ENCODE measurements at places on chromosomes 11 and 22.

DNA sequence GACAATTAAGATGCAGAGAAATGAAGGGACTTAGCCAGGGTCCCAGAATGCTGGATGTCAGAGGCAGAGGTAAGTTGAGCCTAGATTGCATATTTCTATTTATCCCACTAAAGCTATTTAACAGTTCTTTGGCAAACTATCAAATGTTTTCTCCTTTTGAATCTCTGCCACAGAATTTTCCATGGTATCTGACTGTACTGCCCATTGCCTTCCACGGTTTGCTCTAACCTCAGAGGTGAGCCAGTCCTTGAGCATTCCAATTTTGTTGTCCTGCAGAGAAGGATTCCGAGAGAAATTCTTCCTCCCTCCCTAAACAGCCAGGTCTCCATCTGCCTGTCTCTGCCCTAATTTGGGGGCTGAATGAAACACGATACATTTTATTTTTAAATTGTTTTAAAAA is 368.3 kb upstream of the SYN3 start:
- no peak for DNase-seq

DNA sequence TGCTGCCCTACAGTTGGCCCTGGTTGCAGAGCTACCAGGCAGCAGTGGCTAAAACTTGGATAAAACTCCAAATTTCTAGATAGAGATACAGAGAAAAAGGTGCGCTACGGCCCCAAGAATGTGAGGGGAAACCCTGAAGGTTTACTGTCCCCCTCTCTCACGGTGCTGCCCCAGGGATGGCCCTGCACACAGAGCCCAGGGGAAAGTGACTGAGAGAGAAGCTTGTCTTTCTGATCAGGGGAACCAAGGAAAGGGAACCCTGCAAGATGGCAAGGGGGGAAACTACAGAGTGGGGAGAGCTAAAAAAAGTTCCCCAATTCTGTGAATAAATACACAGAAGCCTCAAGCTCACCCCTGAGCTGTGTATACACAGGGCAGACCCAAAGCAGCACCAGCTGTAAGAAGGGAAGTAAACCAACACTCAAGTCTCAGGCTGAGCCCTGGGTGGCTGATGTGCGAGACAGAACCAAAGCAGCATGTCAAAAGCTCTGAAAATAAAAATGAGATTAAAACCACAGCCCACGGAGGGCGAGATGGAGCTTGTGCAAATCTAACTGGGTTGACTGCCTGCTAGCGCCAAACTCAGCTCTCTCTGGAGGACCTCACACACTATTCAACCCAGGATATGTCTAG is 22.1 kb downstream of the GNB1L start:
- DNase-seq, result no peak

DNA sequence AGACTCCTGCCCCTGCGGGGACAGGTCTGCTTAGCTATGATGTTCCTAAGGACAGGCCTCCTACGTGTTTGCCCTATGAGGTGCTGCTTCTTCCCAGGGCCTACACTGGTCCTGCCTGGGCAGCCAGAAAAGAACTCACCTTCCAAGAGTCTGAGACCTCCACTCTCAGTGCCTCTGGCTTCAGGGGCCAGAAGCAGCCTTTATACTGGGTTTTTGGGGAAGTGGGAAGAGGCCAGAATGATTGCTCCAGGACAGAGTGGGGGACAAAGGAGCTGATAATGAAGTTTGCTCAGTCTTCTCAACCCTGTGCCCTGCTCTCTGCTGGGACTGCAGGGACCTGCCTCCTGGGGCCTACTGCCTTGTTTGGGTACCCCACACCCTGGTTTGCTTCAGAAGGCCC is at the start of gene PRG3:
TSS of gene PRG3 (minus strand) at position 176 of the 400 bp plus-strand sequence. CDS start 442 bp downstream, outside the sequence.
- DNase-seq, result no peak

DNA sequence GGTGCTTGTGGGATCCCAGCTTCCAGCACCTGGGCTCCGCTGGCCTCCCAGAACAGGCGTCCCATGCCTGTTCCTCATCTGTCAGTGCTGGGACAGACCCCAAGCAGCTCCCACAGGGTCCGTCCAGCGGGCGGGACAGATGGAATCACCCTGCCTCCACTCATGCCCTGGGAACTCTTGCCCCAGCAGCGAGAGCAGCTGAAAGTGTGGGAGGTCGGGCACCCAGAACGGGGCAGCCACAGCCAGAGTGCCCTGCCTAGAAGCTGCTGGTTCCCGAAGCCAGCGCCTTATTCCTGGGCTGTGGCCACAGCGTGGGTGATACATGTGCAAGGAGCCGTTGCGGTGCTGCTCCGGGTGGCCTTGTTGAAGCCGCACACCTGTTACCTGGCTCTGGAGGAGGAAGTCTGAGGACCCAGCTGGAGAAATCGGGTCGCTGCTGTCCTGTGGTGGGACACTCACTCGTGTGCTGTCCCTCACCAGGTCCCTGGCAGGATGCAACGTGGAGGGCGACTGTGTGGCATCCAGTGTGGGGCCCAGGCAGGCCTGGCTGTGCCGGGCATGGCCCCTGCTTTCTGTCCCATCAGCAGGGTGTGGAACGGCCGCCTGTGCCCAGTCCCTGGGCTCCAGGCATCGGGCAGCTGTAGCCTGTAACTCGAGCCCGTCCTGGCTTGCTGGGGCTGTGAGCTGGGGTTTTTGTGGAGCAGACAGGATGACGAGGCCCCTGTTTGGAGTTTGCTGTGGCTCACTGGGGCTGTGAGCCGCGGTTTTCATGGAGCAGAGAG is 16.2 kb downstream of the GRAMD4 start:
- DNase-seq, result peak; percentile 53

- DNase-seq, result no peak
Measured at GRCh38 chr11:67099831-67100324, 19.2 kb upstream of the KDM2A start.

GRCh38 chr11:133921513-133921912 is 35.3 kb downstream of the IGSF9B start:
- DNase-seq, result no peak

GRCh38 chr11:612961-613300 is 2.8 kb downstream of the IRF7 start:
- no peak for DNase-seq

DNA sequence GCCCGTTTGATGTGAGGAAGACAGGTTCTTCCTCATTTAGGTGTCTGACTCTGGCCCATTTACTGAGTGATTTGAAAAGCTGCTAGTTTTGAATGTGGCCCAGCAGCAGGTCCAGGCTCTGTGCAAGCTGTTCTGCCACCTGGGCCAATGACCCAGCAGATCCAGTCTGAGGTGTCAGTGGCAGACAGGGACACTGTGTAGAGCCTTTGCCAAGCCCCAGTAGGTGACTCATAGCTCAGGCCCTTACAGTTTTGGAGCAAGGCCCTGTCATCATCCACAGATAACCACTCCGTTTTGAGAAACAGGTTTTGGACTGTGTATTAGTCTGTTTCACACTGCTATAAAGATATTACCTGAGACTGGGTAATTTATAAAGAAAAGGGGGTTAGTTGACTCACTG is 23.9 kb downstream of the TSPAN32 start:
- DNase-seq, result no peak

DNA sequence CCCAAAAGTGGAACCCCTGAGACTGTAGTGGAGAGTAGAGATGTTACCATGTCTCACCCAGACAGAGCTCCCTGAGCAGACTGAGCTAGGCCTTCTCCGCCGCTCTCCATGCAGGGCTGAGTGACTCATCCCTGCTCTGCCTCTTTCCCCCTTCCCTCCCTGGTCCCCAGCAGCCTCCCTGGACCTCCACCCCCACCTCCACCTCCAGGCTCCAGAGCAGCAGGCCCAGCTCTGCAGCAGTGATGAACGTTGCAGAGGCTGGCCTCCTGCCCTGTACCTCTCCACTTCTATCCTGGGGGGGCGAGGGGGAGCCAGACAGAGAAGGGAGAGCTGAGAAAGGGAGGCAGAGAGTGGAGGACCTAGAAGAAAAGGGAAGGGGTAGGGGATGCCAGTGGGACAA is 19.3 kb upstream of the ARAP1 start:
- DNase-seq, result no peak

DNA sequence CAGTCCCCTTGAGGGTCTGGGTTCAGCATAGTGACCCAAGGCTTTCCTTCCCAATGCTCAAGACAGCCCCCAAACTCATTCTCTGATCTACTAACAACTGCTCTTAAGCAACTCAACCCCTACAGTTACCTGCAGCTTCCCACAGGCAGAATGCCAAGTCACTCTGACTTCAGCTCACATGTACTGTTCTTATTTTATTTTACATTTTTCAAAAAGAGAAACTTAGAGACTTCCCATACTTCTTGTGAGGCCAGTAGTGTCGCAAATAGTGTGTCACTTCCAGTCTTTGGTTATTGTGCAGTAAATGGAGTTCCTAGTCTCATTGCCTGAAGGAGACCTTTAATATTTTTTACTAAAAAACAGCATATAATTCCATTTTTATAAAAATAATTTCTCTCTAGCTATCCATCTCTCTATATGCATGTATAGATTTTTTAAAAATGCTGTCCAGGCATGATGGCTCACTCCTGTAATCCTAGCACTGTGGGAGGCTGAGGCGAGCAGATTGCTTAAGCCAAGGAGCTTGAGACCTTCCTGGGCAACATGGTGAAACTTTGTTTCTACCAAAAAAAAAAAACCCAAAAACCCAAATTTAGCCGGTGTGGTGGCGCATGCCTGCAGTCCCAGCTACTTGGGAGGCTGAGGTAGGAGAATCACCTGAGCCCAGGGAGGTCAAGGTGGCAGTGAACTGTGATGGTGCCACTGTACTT is 41.8 kb downstream of the ENTHD1 start:
- no peak for DNase-seq

GRCh38 chr22:42484506-42484905 is 35.1 kb downstream of the RRP7A start:
- DNase-seq, result no peak

- DNase-seq, result no peak
Measured at GRCh38 chr11:98180511-98180910, 840.2 kb upstream of the CNTN5 start.

DNA sequence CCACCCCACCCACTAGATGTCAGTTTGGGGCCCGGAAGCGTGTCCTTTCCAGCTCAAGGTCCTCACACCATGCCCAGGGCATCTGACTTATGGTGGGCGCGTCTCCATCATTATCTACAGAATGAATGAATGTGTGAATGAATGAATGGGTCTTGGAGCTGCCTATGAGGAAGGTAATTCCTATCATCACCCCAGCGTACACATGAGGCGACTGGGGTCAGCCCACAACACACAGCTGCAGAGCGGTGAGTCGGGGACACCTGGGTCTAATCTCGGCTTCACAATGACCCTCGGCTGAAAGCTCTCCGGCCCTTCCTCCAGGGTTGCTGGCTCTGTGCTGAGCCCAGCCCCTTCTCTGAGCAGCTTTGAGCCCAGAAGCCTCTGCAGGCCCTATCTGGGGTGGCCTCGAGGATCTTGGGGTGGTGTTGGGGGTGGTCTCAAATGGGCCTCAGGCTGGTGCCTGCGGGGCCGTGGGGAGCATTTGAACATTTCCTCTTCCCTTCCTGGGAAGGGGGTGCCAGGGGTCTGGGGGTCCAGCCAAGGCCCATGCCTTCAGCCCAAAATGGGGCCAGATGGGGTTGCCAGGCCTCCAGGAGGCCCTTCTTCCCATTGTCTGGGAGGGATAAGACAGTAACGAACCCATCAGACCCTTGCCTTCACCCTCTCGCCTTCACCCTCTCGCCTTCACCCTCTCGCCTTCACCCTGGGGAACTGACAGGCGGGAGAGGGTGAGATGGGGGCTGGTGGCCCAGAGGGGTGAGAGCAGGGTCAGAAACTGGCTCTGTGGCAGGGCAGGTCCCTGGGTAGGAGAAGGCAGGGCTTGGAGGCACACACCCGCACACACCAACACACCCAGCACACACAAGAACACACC is 82.4 kb downstream of the MYEOV start:
- DNase-seq, result no peak

GRCh38 chr11:73810637-73811036 is 23.0 kb downstream of the MRPL48 start:
- DNase-seq, result no peak

DNA sequence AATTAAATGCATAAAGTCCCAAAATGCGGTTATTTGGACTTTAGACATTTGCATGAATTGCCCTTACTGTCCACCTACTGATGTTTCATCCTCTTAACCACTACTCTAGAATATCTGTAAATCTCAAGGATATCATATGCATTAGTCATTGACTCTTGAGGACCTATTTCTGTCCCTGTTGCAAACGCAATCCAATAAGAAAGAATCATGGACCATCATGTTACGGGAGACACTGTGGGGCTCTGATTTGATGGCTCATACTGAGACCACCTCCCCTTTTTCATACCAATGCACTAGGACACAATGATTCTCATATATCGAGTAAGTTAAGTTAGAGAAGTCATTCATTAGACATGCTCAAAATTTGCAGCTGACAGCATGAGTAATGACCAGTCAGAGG is 14.4 kb downstream of the POU2AF2 start:
- DNase-seq, result no peak

DNA sequence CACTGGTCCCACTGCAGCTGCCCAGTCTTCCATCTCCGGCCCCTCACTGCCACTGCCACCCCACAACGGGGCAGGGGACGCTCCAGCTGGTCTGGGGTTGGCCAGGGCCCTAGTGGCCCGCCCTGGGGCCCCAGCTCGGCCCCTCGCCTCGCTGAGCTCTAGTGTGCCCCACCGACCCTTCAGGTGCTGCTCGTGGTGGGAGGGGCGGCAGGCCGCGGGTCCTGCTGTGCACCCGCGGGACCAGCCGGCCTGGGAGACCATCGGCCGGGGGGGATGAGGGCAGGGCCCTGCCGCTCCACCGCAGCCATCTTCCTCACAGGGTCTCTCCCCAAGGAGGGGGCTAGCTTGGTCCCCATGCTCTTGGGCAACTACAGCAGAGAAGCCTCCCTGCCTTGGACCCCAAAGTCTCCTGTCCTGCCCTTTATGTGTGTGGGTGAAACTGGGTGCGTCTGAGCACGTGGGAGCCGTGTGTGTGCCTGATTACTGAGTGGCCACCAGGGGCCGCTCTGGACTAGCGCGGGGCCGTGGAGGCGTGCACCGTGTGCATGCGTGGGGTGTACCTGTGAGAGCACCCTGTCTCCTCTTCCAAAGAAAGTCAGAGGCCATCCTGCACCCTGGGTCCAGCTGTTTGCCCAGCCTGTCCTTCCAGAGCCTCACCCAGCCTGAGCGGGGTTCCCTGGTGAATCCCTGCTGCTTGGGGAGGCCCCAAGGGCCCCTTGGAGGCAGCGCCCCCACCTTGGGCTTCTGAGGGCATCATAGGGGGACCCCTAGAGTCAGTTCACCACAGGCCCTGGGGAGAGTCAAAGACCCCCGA is 6.0 kb upstream of the ACR start:
- DNase-seq, result peak; percentile 49

DNA sequence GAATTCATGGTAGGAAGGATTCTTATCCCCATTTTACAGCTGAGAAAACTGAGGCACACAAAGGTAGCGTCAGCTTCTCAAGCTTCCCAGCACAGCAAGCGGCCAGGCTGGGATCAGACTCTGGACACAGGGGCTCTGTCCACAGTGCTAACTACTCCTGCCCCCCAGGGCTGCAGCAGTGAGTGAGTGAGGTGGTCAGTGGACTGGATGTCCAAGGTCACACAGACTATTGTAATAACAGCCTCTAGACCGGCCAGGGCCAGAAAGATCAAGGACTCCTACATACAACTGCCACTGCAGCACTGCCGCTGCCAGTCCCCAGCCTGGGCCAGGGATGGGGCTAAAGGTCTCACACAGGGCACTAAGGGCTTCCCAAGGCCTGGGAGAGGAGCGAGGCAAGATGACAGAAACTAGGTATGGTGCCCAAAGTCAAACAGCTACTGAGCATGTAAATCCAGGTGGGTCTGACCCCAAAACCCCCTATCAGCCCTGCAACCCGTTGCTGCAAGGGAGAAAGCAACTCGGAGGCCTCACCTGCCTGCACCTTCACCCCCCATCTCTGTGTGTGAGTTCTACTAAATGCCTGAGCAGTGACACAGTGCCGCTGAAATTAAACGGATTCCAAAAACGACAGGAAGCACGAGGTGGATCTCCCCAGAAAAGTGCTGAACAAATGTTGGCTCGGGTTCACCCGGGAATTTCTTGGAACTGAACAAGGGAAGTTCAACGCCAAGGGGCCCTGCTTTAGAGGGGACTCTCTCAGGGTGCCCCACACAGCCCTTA is 161.8 kb upstream of the GRK3 start:
- no peak for DNase-seq
